ENCODE measurements at places on chromosomes 7 and 10.

DNA sequence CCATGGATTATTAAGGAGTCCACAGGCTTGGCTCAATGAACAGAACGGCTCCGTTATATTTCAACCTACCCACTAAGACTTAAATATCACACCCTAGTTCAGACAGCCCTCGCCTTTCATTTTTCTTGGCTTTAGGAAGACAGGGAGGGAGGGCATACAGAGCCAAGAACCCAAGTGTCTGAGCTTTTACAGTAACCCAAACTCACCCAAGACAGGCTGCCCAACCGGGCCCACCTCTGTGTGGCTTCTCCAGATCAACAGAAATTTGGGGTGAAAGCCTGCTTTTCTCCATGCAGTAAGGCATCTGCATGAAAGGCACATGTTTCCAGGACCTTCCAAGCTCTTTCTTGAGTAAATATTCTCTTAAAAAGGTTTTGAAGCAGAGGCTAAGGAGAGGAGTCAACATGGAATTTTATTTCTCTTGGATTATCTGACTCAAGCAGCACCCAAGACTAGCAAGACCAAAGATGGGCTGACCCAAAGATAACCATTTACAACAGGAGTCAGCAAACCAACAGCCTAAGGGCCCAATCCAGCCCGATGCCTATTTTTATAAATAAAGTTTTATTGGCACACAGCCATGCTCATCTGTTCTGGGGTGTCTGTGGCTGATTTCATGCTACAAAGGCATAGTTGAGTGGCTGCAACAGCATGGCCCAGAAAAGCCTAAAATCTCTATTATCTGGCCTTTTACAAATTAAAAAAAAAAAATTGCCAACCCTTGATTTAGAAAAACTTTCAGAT, 90.1 kb downstream of the KCNMA1 start:
- H3K4me1 ChIP-seq, result peaks cover 4% of the 10 kb centered on the region
- H3K27ac ChIP-seq, result no peak overlapping the region
- no peaks in the 10 kb centered on the region for H3K36me3 ChIP-seq
- H3K27me3 ChIP-seq, result no peaks in the 10 kb centered on the region
- no peak for DNase-seq
- H3K4me3 ChIP-seq, result no peak overlapping the region

- no peak overlapping the region for H3K27ac ChIP-seq
- H3K27me3 ChIP-seq, result no peaks in the 10 kb centered on the region
- no peaks in the 10 kb centered on the region for H3K4me1 ChIP-seq
- no peak overlapping the region for H3K4me3 ChIP-seq
- no peaks in the 10 kb centered on the region for H3K36me3 ChIP-seq
Measured at GRCh38 chr7:70477036-70478010, 654.6 kb upstream of the GALNT17 start.

DNA sequence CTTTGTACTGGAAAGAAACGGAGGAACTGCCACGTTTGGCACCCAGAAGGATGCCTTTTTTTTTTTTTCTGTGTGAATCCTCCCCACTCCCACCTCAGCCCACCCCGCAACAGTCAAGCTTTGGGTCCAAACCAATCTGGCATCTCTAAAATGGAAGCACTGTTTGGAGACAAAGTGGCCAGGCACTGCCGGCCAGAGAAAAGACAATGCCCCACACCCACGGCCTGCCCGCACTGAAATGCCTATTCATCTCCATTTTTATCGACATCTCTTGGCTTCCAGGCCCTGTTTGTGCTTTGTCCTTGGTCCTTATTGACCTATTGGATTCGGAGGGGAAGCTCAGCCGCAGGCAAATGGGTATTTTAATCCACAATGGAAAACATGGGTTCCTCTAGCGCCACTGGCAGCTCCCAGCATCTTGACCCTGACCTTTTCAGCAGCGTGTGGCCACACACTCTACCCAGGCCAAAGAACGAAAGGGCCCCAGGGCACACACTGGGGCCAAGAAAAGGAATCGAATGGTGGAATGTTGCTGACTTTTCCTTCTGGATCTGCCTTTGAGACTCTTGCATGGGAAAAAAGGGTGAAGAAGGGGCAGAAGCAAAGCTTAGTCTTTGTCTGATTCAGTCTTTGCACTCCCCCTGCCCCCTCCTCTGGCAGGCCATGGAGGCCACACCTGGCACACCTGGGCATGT, 162.6 kb upstream of the CDCA7L start:
- DNase-seq, result no peak
- H3K4me1 ChIP-seq, result peaks cover 6% of the 10 kb centered on the region
- H3K4me3 ChIP-seq, result no peak overlapping the region
- H3K27ac ChIP-seq, result no peak overlapping the region
- no peaks in the 10 kb centered on the region for H3K36me3 ChIP-seq

- H3K27ac ChIP-seq, result no peak overlapping the region
- no peaks in the 10 kb centered on the region for H3K27me3 ChIP-seq
- H3K4me3 ChIP-seq, result no peak overlapping the region
- DNase-seq, result no peak
- no peaks in the 10 kb centered on the region for H3K36me3 ChIP-seq
- H3K4me1 ChIP-seq, result no peaks in the 10 kb centered on the region
Measured at GRCh38 chr10:27658788-27659187, 86.8 kb downstream of the MKX start.

GRCh38 chr7:41700044-41700471, 2.8 kb downstream of the INHBA start:
- H3K27me3 ChIP-seq, result peaks cover 20% of the 10 kb centered on the region
- peaks cover 10% of the 10 kb centered on the region for H3K4me1 ChIP-seq
- peak overlapping the region; percentile 36 for H3K4me3 ChIP-seq
- no peaks in the 10 kb centered on the region for H3K36me3 ChIP-seq
- H3K27ac ChIP-seq, result no peak overlapping the region

DNA sequence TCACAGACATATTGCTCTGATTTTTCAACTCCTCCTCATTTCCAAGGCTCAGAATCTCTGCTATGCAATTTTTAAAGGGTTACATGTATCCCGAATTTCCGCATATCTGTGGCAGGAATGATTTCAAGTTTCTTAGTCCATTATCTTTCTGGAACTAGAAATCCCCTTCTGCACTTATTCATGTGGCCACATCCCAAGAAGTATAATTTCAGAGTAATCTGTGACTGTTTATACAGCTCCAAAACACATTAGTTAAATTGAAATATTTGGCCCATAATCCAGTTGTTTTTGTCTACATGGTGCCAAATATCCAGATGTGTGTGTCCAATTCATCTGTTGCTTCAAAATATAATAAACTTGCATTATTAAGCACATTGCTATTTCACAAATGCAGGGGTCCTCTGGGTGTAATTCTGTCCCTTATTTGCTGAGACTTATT, 271.2 kb downstream of the ARHGAP12 start:
- no peaks in the 10 kb centered on the region for H3K27me3 ChIP-seq

- H3K4me3 ChIP-seq, result no peak overlapping the region
- no peak for DNase-seq
- H3K4me1 ChIP-seq, result peaks cover 2% of the 10 kb centered on the region
- no peak overlapping the region for H3K27ac ChIP-seq
Measured at GRCh38 chr7:23593706-23594105, 3.5 kb upstream of the CCDC126 start.

GRCh38 chr10:89075631-89076030, 85.0 kb downstream of the FAS start:
- no peak overlapping the region for H3K27ac ChIP-seq
- H3K27me3 ChIP-seq, result no peaks in the 10 kb centered on the region
- H3K4me1 ChIP-seq, result no peaks in the 10 kb centered on the region

DNA sequence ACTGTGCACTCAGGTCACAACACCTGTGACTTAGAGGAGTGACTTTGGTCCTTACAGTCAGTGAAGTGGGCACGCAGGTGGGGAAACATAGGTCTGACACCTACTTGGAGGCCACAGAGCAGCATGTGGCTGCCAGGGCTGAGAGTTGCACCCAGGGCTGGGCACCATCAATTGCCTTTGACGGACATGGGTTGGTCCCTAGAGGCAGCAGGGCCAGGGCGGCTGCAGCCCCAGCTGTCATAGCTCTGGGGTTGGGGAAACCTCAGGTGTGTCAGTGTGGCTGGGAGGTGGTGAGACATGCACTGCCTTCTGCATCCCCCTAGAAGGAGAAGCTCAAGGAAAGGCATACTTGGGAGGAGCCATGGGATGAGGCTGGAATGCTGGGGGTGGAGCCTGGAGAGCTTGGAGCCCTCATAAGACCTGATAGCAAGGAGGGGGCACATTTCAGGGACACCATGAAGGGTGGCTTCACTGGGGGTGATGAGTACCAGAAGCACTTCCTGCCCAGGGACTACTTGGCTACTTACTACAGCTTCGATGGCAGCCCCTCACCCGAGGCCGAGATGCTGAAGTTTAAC, at the start of gene INMT:
INMT (plus strand) TSS at position 440 of the 578 bp plus-strand sequence; CDS start at position 456, 16 bp downstream.
- no peak for DNase-seq
- H3K27ac ChIP-seq, result no peak within 1 kb of the TSS
- no peak within 1 kb of the TSS for H3K4me3 ChIP-seq
- H3K36me3 ChIP-seq, result no peaks in the 10 kb centered on the region
- H3K27me3 ChIP-seq, result no peaks in the 10 kb centered on the region

GRCh38 chr7:77329466-77330168, 86.5 kb downstream of the GSAP start:
- H3K4me1 ChIP-seq, result no peaks in the 10 kb centered on the region
- H3K27me3 ChIP-seq, result no peaks in the 10 kb centered on the region
- H3K36me3 ChIP-seq, result no peaks in the 10 kb centered on the region
- no peak overlapping the region for H3K4me3 ChIP-seq

- no peaks in the 10 kb centered on the region for H3K36me3 ChIP-seq
- no peak overlapping the region for H3K4me3 ChIP-seq
Measured at GRCh38 chr7:114598946-114599345, 184.3 kb downstream of the FOXP2 start.

- H3K4me3 ChIP-seq, result no peak overlapping the region
- H3K27me3 ChIP-seq, result no peaks in the 10 kb centered on the region
- DNase-seq, result no peak
- no peak overlapping the region for H3K27ac ChIP-seq
Measured at GRCh38 chr10:49360271-49361177, 35.4 kb downstream of the DRGX start.

DNA sequence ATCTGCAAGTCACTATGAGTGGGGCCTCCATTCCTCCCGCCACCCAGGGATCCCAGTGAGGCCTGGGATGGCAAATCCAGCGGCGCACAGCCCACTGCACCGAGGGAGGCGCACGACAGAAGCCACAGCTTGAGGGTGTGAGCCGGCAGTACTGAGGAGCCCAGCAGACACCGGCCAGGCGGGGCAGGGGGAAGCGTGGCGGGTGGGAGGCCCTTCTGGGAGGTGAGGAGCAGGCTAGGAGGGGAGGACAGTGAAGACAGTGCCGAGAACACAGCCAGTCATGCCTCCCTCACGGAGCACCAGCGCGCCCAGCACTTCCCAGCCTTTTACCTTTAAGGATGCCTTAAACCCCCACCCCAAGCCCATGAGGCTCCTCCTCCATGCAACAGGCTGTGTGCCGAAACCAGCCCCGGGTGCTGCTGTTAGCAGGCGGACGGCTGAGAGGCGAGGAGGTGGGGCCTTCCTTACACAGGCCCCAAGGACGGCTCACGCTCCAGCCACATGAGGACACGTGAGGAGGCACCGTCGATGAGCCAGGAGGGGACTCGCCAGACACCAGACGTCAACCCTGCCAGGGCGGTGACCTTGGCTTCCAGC, 258.5 kb downstream of the PTPRN2 start:
- peaks cover 15% of the 10 kb centered on the region for H3K4me1 ChIP-seq
- no peak overlapping the region for H3K27ac ChIP-seq
- no peaks in the 10 kb centered on the region for H3K27me3 ChIP-seq
- no peak overlapping the region for H3K4me3 ChIP-seq
- no peak for DNase-seq
- no peaks in the 10 kb centered on the region for H3K36me3 ChIP-seq

DNA sequence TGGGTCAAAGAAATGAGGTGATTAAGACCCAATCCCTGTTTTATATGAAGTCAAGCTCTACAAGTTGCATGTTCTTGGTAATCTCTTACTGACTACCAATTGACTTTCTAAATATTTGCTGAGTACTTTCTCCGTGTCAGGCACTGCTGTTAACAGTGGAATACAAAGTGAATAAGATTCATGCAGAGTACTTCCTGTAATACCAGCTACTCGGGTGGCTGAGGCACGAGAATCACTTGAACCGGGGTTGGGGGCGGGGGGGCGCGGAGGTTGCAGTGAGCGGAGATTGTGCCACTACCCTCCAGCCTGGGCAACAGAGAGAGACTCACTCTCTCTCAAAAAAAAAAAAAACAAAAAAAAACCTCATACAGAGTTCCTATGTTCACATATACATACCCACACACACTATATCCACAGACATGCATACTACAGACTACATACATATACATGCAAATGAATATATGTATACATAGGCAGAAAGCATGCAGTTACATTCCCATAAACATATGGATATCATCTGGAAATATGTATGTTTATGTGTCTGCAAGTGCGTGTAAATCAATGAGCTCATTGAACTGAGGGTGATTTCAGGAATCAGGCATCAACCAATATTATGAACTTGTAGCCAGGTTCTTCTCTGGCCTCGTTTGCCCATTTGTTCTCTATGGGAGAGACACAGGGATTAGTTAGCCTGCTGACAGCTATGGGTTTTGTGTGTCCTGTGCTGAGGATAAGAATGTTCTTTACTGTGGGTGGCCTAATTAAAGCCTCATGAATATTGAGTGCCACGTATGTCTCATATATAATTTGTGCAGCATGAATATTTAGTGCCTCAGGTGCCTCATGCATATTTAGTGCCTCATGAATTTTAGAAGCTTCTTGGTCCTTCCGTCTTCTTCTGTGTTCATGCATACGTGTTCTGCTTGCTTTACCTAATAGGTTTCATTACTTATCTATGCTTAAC, 73.9 kb downstream of the BICC1 start:
- DNase-seq, result no peak
- H3K27me3 ChIP-seq, result no peaks in the 10 kb centered on the region
- H3K36me3 ChIP-seq, result no peaks in the 10 kb centered on the region

GRCh38 chr7:27263781-27264180, 21.2 kb downstream of the EVX1 start:
- no peaks in the 10 kb centered on the region for H3K27me3 ChIP-seq
- no peaks in the 10 kb centered on the region for H3K4me1 ChIP-seq
- H3K36me3 ChIP-seq, result no peaks in the 10 kb centered on the region
- no peak overlapping the region for H3K4me3 ChIP-seq
- no peak overlapping the region for H3K27ac ChIP-seq
- DNase-seq, result no peak

GRCh38 chr7:80153446-80153845, 18.8 kb downstream of the GNAI1 start:
- no peaks in the 10 kb centered on the region for H3K36me3 ChIP-seq
- no peaks in the 10 kb centered on the region for H3K27me3 ChIP-seq
- H3K4me1 ChIP-seq, result no peaks in the 10 kb centered on the region
- DNase-seq, result no peak
- H3K27ac ChIP-seq, result no peak overlapping the region

GRCh38 chr7:17402628-17403278, 104.3 kb downstream of the AHR start:
- no peaks in the 10 kb centered on the region for H3K4me1 ChIP-seq
- no peak overlapping the region for H3K4me3 ChIP-seq
- no peak overlapping the region for H3K27ac ChIP-seq
- no peak for DNase-seq

- H3K36me3 ChIP-seq, result peaks cover 2% of the 10 kb centered on the region
- H3K27me3 ChIP-seq, result no peaks in the 10 kb centered on the region
- no peak overlapping the region for H3K27ac ChIP-seq
- H3K4me1 ChIP-seq, result no peaks in the 10 kb centered on the region
Measured at GRCh38 chr10:31803606-31804351, 124.9 kb downstream of the ARHGAP12 start.

- no peak for DNase-seq
- H3K27ac ChIP-seq, result no peak overlapping the region
- H3K4me3 ChIP-seq, result no peak overlapping the region
- H3K4me1 ChIP-seq, result no peaks in the 10 kb centered on the region
- no peaks in the 10 kb centered on the region for H3K27me3 ChIP-seq
Measured at GRCh38 chr7:53013925-53014324, 21.5 kb upstream of the POM121L12 start.
